Activated naive CD4-positive, alpha-beta T cell treated with anti-CD3 and anti-CD28 coated beads, Interleukin-2, amount 50 U/mL, for 72 hours (primary cell): ENCODE measurements at places on chromosomes 2 and 18.

DNA sequence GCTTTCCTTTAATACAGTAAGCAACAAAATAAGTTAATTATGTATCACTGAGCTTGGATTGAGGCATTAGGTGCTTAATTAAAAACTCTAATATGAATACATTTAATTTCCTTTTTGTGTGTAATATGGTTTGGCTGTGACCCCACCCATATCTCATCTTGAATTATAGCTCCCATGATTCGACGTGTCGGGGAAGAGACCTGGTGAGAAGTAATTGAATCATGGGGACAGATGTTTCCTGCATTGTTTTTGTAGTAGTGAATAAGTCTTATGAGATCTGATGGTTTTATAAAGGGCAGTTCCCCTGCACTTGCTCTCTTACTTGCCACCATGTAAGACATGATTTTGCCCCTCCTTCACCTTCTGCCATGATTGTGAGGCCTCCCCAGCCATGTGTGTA, 325.4 kb upstream of the CDH7 start:
- no peak for DNase-seq

DNA sequence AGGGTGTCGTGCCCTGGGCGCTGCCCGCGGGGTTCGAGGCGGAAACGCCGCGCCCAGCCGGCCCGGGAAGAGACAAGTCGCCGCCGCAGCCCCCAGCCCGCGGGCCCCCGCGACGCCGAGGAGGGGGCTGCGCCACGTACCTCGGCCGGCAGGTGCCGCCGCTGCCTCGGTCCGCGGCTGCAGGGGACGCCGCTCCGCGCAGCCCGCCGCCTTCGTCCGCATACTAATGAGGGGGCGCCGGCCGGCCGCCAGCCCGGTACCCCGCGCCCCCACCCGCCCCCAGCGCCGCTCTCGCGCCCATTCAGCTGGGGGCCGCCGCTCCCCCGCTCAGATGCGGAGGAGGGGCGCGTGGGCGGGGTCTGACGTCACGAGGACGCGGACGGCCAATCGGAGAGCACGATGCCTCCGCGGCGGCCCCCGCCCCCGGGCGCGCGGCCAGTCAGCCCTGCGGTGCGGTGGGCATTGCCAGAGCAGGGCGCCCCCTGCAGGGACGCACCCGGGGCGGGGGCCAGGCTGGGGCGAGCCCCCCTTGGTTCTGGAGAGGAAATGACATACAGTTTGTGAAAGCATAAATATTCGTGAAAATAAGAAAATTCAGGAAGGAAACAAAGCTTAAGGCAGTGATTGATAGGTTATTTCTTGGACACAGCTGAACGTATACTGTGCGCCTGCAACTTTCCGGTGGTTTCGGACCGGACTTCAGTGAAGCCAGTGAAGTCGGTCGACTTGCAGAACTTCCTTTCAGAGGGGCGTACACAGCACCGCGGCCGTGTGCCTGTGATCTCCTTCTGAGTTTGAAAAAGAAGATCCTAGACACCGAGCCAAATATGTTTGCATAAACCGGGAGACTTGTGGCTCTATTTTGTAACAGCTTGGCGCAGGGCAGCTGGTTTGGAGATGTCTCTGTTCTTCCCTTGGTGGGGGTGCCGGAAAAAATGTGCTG, at the start of gene ST3GAL5:
TSS of gene ST3GAL5 (minus strand) at position 307 of the 943 bp plus-strand sequence. CDS start at position 222, 85 bp downstream.
- DNase-seq = peak; percentile 91

DNA sequence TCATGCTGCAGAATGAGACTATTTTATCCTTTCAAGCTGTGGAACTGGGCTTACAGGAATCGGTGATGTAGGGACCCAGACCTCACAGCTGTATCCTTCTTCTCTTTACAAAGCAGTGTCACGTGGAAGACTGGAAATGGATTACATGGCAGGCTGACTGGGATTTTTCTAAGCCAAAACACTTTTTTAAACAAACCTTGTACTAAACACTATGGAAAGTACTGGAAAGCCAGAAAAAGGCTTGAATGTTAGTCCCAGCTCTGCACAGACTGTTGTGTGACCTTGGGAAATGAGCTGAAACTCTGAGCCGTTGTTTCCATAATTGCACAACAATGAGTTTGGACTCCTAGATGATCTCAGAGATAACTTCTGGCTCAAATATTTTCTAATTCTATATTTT, 7.6 kb upstream of the ADAM23 start:
- no peak for DNase-seq

GRCh38 chr2:48207851-48208250, 301.6 kb upstream of the FBXO11 start:
- DNase-seq = no peak

DNA sequence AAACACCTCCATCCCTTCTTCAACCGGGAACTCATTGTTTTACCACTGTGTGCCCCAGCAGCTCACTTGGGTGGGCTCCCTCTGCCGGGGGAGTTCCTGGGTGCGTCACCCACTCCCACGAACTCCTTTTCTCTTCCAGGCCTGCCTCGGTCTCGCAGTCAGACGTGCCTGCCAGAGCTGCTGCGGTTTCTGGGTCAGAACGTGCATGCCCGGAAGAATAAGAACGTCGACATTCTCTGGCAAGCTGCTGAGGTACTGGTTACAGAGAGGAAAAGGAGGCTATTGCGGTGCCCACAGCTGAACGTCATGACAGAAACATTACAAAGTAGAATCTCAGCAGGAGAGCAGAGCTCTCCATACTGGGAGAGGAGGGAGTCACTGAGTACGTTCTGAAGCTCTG, 35.6 kb downstream of the COA5 start:
- peak; percentile 23 for DNase-seq

DNA sequence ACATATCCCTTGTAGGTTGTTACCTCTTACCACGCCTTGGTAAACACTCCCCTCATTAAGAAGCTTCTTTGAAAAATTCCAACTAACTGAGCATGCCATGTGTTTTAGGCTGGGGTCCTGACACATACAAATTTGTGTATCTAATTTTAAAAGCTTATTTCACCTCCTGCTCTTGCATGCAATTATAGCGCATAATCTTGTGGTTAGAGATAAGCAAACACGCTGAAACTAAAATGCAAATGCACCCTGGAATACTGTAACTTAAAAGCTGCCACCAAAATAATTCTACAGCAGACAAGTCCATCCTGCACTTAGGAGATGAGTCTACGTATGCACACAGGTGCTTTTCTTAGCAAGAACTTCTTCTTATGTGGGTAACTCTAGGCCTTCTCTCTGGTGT, 990.2 kb downstream of the TSN start:
- DNase-seq = no peak

- DNase-seq = no peak
Measured at GRCh38 chr18:61887838-61888237, 5.0 kb downstream of the RNF152 start.

- DNase-seq = no peak
Measured at GRCh38 chr2:62116983-62117382, 78.9 kb upstream of the B3GNT2 start.

DNA sequence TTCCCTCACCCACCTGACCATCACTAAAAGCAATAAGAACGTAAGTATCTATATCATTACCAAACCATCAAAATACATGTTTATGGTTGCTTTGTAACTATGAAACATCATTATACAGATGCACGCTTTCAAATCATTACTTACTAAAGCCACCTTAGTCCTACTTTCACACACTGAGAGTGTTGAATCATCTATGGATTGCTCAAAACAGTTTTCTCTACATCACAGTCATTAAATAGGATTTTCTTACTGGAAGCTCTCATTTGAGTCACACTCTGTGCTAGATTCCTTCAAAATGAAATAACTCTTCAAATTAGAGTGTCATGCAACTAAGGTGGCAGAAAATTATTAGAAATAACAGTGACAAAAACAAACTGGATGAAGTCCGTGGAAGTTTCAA, 878.4 kb downstream of the CPS1 start:
- no peak for DNase-seq
